Activated T-cell treated with anti-CD3 and anti-CD28 coated beads, Interleukin-2, amount 50 U/mL, for 48 hours (primary cell): ENCODE measurements at places on chromosomes 1 and 21.
A peak's percentile ranks its signal among the peaks of the same experiment; 100 is the strongest.

DNA sequence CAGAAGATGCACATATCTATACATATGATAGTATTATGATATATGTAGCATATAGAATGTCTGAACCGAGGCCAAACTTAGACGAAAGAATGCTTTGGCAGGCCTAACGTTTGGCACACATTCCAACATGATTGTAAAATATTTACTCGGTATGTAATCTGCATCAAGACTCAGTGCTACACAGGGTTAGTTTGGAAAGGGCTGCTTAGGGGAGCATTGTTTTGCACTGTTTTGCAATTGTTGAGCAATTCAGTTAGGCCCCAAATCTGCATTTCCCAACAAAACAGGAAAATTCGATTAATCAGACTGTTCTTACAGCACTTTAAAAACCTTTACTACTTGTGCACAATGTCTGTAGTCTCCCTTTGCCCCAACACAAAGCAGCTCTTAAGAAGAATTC lies 216.0 kb upstream of the NEGR1 start:
- no peak for DNase-seq

DNA sequence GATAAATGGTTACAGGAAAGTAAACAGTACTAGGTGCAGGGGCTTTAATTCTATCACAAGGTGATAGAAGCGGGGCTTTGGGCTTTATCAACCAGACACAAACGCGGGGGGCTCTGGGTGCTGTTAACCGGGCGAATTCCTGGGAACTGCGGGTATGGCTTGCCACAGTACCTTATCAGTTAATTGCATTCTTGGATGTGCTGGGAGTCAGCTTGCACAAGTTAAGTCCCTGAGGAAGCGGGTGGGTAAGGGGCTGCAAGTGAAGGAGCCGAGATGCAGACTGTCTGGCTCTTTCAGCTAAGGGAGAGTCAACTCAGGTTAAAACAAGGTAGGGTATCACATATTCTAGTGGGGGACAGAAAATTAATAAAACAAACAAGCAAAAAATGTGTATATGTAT lies 661 bp downstream of the GBP4 start:
- peak; percentile 38 for DNase-seq

GRCh38 chr1:217137210-217137881 lies 414.1 kb upstream of the ESRRG start:
- no peak for DNase-seq

GRCh38 chr21:39707316-39707715 lies 37.7 kb upstream of the IGSF5 start:
- DNase-seq: no peak

DNA sequence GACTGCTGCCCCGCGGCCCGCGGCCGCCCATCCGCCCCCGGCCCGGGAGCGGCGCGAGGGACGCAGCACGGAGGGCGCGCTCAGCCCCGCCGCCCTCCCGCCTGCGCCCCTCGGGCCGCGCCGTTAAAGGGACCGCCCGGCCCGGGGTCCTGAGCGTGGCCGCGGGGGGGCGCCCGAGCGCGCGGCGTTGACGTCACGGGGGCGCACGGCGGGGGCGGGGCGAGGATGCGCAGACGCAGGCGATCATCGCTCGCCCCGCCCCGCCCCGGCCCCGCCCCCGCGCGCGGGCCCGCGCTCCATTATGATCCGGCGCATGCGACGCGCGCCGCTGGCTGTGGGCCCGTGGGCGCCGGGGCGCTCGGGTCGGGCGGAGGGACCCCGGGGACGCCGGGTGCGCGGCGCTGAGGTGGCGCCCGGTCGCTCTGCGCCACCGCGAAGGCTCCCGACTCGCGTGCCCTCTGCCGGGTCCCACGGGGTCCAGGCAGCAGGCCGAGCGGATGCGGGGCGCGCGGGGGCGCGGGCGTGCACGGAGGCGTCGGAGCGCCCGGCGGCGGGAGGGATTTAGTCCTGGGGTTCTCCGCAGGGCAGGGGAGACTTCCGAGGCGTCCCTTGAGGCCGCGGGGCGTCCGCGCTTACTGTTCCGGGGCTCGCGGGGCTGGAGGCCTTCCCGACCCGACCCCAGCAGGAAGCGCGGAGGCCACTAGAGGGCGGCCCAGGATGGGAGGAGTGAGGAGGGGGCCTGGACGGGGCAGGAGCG lies at the start of gene DVL1:
TSS of gene DVL1 (minus strand) at position 163 of the 757 bp plus-strand sequence. CDS start 353 bp downstream, outside the sequence.
- DNase-seq: peak; percentile 71

GRCh38 chr21:28791595-28792282 lies 200.9 kb downstream of the LTN1 start:
- DNase-seq: peak; percentile 34

GRCh38 chr1:31591425-31592093 lies 15.2 kb downstream of the TINAGL1 start:
- DNase-seq: no peak

DNA sequence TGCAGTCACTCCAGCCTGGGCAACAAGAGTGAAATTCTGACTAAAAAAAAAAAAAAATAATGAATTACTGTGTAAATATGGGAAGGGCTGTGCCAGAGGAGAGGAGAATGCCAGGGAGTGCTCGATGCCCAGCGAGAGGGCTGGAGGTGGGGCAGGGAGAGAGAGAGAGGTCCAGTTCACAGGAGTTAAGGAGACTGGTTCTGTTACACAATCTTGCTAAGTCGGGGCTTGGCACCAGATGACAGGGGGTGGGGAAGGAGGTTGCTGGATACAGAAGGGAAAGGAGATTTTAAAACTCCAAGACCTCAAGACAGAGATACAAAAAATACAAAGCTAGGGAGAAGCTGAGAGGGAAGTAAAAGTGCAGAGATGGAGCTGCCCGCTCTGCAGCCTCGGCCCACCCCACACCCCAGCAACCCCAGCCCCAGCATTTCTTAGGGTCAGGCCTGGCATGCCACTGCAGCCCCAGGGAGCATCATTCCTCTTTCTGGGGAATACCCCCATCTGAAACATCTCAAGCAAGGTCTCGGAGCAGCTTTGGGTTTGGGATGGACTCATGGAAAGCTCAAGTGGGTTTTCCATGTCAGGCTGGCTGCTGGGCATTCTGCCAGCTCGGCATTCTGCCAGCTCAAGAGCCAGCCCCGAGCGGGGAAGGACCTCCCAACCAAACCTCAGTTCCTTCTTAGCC lies 991 bp downstream of the SELENBP1 start:
- no peak for DNase-seq
